ENCODE measurements at places on chromosomes 3 and 15. TPM values are rescaled to one million over a fixed set of nuclear protein-coding genes. Genes with fewer than 3 reads are reported as not detected.

GRCh38 chr15:39250460-39251186 is 330.3 kb upstream of the THBS1 start:
- no peak for DNase-seq
- no peaks in the 10 kb centered on the region for H3K27me3 ChIP-seq
- no peaks in the 10 kb centered on the region for H3K36me3 ChIP-seq
- H3K27ac ChIP-seq, result no peak overlapping the region
- no peaks in the 10 kb centered on the region for H3K4me1 ChIP-seq

ACKR4 gene
- total RNA-seq, result 13.5 TPM

DNA sequence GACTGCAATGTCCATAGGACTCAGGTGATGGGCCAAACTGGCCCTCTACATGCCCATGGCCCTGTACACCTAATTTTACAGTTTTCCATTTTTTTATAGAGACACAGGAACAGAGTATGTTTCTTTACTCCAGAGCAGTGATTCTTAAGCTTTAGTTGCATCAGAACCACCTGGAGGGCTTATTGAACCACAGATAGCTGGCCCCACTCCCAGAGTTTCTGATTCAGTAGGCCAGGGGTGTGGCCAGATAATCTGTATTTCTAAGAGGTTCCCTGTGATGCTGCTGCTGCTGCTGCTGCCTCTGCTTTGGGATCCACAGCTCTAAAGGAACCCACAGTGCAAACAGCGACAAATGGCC is 5.1 kb downstream of the RBP1 start:
- H3K27me3 ChIP-seq, result no peaks in the 10 kb centered on the region
- H3K4me1 ChIP-seq, result peaks cover 32% of the 10 kb centered on the region
- DNase-seq, result no peak
- no peak overlapping the region for H3K4me3 ChIP-seq
- peak overlapping the region; percentile 85 for H3K27ac ChIP-seq

DNA sequence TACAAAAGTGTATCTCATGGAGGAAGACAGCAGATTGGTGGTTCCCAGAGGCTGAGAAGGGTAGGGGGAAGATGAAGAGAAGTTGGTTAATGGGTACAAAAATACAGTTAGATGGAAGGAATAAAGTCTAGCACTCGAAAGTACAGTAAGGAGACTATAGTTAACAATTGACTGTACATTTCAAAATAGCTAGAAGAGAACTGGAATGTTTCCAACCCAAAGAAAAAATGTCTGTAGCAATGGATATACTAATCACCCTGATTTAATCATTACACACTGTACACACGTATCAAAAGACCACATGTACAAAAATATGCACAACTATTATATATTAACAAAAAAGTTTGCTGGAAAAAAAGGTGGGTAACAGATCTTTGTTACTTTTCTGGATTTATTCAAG is 57.3 kb downstream of the THRB start:
- H3K27me3 ChIP-seq, result no peaks in the 10 kb centered on the region
- H3K4me3 ChIP-seq, result no peak overlapping the region
- no peak for DNase-seq
- no peak overlapping the region for H3K27ac ChIP-seq
- no peaks in the 10 kb centered on the region for H3K36me3 ChIP-seq

GRCh38 chr3:88151358-88151757 is 1.6 kb downstream of the C3orf38 start:
- H3K36me3 ChIP-seq, result peaks cover 11% of the 10 kb centered on the region
- DNase-seq, result no peak
- peaks cover 30% of the 10 kb centered on the region for H3K4me1 ChIP-seq
- H3K27ac ChIP-seq, result no peak overlapping the region
- H3K27me3 ChIP-seq, result no peaks in the 10 kb centered on the region
- peak overlapping the region; percentile 90 for H3K4me3 ChIP-seq

DNA sequence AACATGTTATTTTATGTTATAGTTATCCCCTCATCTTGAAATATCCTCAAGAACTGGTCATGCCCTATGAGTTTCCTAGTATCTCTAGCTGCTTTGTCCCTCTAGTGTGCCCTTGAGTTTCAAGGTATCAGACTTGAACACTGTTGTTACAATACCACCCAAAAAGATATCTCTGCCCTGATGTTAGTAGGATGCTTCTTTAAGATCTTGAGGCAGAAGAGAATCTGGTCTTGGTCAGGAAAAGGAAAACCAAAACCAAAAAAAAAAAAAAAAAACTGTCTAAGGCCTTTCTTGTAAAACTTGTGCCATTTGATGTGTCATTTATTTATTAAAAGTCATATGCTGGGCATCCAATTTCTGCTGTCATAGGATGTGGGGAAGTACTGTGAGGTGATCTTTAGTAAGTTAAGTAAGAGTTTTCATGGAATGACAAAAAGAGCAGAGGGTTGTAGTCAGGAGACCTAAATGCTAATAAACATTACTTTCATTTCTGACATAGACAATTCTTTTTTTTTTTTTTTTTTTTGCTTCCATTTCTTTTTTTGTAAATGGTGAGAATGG is 229.7 kb downstream of the NECTIN3 start:
- no peaks in the 10 kb centered on the region for H3K4me1 ChIP-seq
- no peak for DNase-seq
- H3K4me3 ChIP-seq, result no peak overlapping the region
- no peaks in the 10 kb centered on the region for H3K27me3 ChIP-seq

- DNase-seq, result no peak
- H3K4me3 ChIP-seq, result peak overlapping the region; percentile 86
- H3K36me3 ChIP-seq, result peaks cover 5% of the 10 kb centered on the region
- no peak overlapping the region for H3K27ac ChIP-seq
- no peaks in the 10 kb centered on the region for H3K27me3 ChIP-seq
Observed at GRCh38 chr3:128077202-128077624, 25.0 kb downstream of the SEC61A1 start.

GOLGA6L7 gene
- total RNA-seq, result not detected

GRCh38 chr15:31472636-31473384 is 146.2 kb downstream of the KLF13 start:
- peaks cover 23% of the 10 kb centered on the region for H3K4me1 ChIP-seq
- H3K36me3 ChIP-seq, result no peaks in the 10 kb centered on the region
- peak overlapping the region; percentile 27 for H3K4me3 ChIP-seq
- DNase-seq, result no peak
- H3K27me3 ChIP-seq, result no peaks in the 10 kb centered on the region

ERC2 gene
- total RNA-seq, result 1.2 TPM

- H3K27me3 ChIP-seq, result no peaks in the 10 kb centered on the region
- H3K4me3 ChIP-seq, result peak overlapping the region; percentile 18
- peak overlapping the region; percentile 77 for H3K27ac ChIP-seq
- no peaks in the 10 kb centered on the region for H3K36me3 ChIP-seq
Observed at GRCh38 chr3:188578576-188579363, 424.8 kb downstream of the LPP start.

DNA sequence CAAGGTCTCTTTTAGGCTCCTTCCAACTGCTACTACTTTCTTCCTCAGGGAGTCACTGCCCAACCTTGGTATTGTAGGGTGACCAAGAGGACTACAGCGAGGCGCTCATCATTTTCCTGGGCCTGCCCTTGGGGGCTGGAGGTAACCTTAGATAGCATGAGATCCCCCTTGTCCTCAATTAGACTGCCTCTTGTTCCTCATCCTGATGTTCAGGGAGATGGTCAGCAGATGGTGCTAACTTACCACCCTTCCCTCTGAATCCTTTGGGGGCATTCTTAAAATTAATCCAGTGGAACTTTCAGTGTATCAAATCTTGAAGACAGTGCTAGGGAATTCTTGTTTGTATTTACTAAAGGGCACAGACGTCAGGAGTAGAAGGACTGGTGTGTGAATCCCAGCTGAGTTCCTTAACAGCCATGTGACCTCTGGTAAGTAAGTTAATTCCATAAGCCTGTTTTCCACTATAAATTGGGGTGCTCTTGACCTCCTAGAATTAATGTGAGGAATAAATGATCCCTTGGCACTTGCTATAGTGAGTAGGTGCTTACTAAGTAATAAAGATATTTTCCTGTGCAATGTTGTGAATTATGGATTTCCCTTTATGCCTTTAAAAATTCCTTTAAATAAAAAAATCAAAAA is 4.1 kb upstream of the CLPX start:
- H3K4me3 ChIP-seq, result no peak overlapping the region
- H3K4me1 ChIP-seq, result no peaks in the 10 kb centered on the region
- H3K27ac ChIP-seq, result no peak overlapping the region

- DNase-seq, result no peak
- peaks cover 4% of the 10 kb centered on the region for H3K36me3 ChIP-seq
- no peak overlapping the region for H3K27ac ChIP-seq
- H3K4me3 ChIP-seq, result no peak overlapping the region
- H3K4me1 ChIP-seq, result no peaks in the 10 kb centered on the region
Observed at GRCh38 chr3:16357186-16358121, 92.4 kb downstream of the OXNAD1 start.

GRCh38 chr3:182438398-182438797 is 354.9 kb upstream of the ATP11B start:
- H3K27ac ChIP-seq, result no peak overlapping the region
- no peaks in the 10 kb centered on the region for H3K27me3 ChIP-seq
- no peak overlapping the region for H3K4me3 ChIP-seq

ETV5 gene
- total RNA-seq, result 362 TPM

DNA sequence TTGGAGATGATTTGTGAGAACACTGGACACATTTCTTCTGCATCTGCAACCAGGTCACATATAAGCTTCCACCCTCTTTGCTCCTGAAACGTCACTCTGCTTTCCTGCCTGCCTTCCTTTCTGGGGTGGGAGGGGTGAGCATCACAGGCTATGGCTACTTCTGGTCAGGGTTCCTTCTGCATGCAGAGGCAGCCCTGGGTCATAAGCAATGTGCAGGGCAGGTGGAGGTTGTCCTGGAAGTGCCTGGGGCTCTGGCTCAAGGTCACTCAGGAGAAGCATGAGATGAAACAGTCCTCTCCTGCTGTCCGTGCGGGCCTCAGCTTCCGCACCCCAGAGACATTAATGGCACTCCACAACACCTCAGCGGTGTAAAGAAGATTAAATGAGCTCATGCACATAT is 15.1 kb downstream of the SLC6A20 start:
- H3K4me1 ChIP-seq, result no peaks in the 10 kb centered on the region
- H3K27me3 ChIP-seq, result no peaks in the 10 kb centered on the region
- H3K36me3 ChIP-seq, result no peaks in the 10 kb centered on the region

DNA sequence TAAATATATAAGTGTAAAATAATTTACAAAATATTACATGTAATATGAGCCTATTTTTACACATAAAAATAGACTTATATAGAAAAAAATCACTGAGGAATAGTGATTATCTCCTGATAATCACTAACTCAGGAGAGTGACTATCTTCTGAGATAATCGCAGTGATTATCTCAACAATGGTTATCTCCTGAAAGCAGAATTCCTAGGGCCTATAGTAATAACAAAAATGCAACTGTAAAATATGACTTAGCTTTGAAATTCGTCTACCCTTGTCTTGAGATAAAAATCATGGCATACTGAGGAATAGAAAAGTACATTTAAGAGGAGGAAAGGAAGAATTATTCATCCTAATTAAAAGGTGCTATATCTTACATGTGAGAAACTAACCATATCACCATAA is 117.0 kb upstream of the ASB14 start:
- no peaks in the 10 kb centered on the region for H3K36me3 ChIP-seq
- no peak for DNase-seq
- H3K4me3 ChIP-seq, result no peak overlapping the region
- H3K27me3 ChIP-seq, result no peaks in the 10 kb centered on the region
- H3K4me1 ChIP-seq, result no peaks in the 10 kb centered on the region

DNA sequence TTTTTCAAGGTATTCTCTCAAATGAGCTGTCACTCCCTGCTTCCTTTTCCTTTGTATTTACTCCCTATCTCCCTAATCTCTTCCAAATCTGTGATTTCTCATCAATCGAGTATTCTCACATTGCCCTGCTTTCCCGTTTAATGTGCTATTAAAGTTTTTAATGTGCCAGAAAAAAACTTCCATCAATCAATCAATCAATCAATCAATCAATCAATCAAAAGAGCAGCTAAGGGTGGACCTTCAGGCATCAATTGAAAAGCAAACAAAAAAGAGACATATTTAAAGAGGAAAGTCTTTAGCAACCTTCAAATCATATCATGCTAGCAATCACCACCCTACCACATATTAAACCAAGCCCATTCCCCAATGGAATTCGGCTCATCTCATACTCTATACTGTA is 58.9 kb downstream of the SATB1 start:
- H3K27ac ChIP-seq, result no peak overlapping the region
- no peak for DNase-seq
- H3K4me3 ChIP-seq, result no peak overlapping the region
- H3K27me3 ChIP-seq, result no peaks in the 10 kb centered on the region
- no peaks in the 10 kb centered on the region for H3K4me1 ChIP-seq

ANKRD34C gene
- not detected for total RNA-seq

CCRL2 gene
- total RNA-seq, result 4.4 TPM

Data from thoracic aorta (tissue), 2 donors.